ENCODE measurements at places on chromosomes 7 and 10.

GRCh38 chr7:149787428-149788299 is 14.3 kb upstream of the ZNF467 start:
- DNase-seq = peak; percentile 29

GRCh38 chr10:114703377-114704107 is 45.5 kb upstream of the ABLIM1 start:
- DNase-seq = no peak

DNA sequence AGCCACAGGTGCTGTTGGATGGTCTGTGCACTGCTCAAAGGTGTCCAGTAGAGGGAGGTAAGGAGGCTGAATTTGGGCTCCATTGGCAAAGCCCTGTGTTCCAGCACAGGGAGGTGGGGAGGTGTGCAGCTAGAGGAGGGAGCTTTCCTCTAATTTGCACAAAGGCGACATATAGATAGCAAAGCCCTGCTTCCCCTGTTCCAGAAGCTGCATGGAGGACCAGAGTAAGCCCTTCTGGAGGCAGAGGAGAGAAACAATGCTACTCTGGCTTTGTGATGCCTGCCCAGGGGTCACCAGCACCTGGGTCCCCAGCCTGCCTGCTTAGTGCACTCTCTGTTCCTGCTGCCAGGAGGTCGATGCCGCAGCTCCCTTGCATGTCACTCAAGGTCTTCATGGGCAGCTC is 3.4 kb upstream of the ARHGAP22 start:
- no peak for DNase-seq

GRCh38 chr10:91226093-91226492 is 5.6 kb downstream of the PCGF5 start:
- no peak for DNase-seq

GRCh38 chr7:131948434-131949053 is 392.1 kb upstream of the PODXL start:
- peak; percentile 73 for DNase-seq

- DNase-seq = no peak
Measured at GRCh38 chr7:131689662-131690234, 133.3 kb upstream of the PODXL start.

DNA sequence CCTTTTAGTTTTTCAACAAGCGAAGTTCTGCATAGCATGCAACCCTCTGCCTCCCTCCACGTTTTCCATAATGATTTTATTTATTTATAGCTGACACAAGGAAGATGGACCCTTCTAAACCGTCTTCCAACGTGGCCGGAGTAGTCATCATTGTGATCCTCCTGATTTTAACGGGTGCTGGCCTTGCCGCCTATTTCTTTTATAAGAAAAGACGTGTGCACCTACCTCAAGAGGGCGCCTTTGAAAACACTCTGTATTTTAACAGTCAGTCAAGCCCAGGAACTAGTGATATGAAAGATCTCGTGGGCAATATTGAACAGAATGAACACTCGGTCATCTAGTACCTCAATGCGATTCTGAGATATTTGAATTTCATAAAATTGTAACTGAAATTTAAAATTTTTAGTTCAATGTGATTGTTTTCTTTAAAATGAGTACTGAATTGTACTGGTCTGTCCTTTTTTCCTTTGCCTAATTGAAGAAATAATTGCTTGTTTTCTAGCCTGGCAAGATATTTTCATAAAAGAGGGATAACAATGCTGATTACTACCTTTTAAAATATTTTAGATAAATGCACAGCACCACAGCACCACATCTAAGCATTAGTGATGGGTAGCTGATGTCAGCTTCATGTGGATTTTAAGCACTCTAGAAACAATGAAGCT is 41.5 kb upstream of the SLC39A12 start:
- peak; percentile 38 for DNase-seq

DNA sequence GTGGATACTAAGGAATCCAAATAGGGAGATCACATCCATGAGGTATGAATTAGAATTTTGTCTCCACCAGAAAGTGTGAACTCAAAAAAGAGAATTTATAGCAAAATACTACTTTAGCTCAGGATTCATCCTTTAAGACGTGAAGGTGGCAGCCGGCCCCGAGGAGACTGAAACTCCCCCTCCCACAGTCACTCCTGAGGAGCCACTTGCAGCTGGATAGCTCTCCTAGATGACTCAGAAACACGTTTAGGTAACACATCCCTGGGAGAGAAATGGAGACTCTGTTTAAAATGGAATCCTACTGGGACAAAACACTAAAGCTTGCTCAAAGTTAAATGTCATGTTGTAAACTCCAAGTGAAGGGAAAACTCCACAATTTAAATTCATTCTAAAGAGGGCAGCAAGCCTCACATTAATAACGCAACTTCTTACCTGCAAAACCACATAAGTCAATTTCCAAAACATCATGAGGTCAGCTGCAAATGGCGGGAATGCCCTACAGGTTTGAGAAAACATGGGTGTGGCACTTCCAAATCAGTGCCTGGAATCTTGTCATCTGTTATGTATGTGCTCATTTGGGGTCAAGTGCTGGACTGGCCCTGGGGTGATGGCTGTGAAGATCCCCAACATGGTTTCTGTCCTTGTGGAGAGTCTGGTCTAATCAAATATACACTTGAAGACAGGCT is 46.2 kb downstream of the ICA1 start:
- DNase-seq = no peak

GRCh38 chr10:20207653-20208052 is 391.4 kb downstream of the PLXDC2 start:
- no peak for DNase-seq

DNA sequence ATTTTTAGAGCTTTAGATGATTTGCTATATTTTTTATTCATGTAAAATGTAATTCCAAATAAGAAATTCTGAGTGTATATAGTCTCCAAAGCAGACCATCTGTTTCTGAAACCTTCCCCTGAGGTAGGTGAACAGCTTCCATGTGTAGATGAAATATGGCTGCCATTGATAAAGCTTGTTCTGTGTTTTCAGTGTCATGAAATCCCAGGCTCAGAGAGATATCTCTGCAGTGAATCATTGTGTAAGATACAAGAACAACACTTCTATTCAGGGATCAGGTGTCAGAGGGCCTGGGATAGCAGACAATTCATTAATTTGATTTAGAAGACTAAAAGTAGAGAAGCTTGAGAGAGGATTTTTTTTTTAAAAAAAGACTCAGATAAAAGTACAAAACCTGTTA is 29.1 kb downstream of the ACTA2 start:
- no peak for DNase-seq

DNA sequence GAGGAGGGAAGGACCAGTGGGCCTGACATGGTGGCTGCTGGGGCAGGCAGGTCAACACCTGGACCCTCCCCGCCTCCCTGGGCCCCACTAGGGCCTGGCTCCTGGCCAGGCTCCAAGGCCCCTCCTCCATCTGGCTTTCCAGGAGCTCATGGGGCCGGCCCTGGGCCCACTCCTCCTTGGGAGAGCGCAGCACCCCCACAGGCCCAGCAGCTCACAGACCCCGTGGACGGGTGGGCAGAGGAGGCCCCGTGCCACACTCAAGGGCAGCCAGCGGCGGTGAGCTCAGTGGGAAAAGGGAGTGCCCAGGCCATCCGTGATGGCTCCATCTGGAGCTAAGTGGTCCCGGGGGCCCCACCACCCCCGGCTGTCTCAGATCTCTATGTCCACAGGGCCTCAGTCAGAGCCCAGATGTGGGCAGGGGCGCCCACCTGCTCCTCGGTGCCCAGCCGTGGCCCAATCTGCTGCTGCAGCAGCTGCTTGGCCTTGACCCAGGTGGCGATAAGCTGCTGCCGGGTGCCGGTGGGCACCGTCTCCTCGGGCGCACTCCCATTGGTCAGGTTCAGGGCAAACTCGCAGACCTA is 32.8 kb downstream of the CFAP46 start:
- no peak for DNase-seq

DNA sequence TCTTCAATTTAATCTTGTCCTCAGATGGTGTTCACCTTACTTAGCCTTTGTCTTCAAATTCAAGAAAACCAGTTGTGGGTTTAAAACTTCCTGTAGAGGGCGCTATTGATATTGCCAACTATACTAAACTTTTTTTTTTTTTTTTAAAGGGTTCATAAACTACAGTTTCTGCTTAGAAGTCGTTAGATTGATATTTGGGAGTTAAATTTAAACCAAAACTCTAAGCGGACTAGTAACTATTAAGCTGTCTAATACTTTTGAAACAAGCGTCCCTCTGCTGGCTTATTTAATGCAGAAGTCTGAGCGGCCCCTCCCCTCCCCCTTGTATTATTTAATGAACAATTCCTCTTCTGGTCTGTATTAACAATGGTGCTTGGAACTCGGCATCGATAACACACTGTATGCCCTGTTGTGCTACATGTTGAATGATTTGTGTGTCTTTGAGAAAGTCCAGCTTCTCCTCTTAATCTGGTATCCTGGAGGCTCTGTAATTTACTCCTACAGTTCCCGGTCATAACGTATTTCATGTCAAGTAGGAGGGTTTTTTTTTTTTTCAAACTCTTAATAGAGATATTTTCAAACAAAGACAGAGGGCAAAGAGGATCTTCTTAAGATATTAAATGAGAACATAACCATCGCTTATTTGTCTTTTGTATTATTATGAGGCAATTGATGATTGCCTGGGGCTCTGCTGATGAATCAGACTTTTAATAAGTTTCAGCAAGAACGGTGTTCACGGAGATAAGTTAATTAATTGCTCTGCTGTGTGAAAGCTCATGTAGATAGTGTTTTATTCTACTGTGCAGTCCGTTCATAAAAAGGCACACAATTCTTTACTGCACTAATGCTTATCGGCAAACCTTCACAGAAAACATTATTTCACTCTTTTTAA is 22.6 kb upstream of the CREB5 start:
- DNase-seq = no peak

GRCh38 chr7:75033826-75034225 is 39.8 kb downstream of the RCC1L start:
- DNase-seq = no peak

- DNase-seq = no peak
Measured at GRCh38 chr10:13784067-13784466, 197.3 kb downstream of the PRPF18 start.

All from left colon (tissue), 2 donors.